Natural killer cell treated with Interleukin-12 subunit alpha and Interleukin-12 subunit beta and Interleukin-15 and Interleukin-18, amount 100 ng/mL, for 72 hours (primary cell): ENCODE measurements at places on chromosomes 6 and 20. TPM values are rescaled to one million over a fixed set of nuclear protein-coding genes. Genes with fewer than 3 reads are reported as not detected.

- no peaks in the 10 kb centered on the region for H3K4me1 ChIP-seq
- no peak for DNase-seq
- no peaks in the 10 kb centered on the region for H3K36me3 ChIP-seq
- peaks cover 27% of the 10 kb centered on the region for H3K27me3 ChIP-seq
- H3K27ac ChIP-seq: no peak overlapping the region
- no peak overlapping the region for H3K4me3 ChIP-seq
These were observed 120.7 kb upstream of the ZFP64 start for GRCh38 chr20:52312132-52312729.

GRCh38 chr6:102660303-102660702, 1266.8 kb downstream of the GRIK2 start:
- no peaks in the 10 kb centered on the region for H3K4me1 ChIP-seq
- no peak overlapping the region for H3K4me3 ChIP-seq

GRCh38 chr6:70103798-70104197, 199.1 kb downstream of the COL9A1 start:
- DNase-seq: no peak
- H3K27me3 ChIP-seq: no peaks in the 10 kb centered on the region

Gene UQCC2
- total RNA-seq: 44.9 TPM

Gene PPP1R3D
- total RNA-seq: 10.2 TPM

Gene C20orf141
- total RNA-seq: not detected

Gene CDK5RAP1
- total RNA-seq: 37.1 TPM

Gene AIF1
- 20.0 TPM for total RNA-seq
